ENCODE measurements at places on chromosomes 4 and X. TPM values are rescaled to one million over a fixed set of nuclear protein-coding genes. Genes with fewer than 3 reads are reported as not detected.
A peak's percentile ranks its signal among the peaks of the same experiment; 100 is the strongest.

- no peak for DNase-seq
Observed at GRCh38 chr4:83865417-83866150, 329.7 kb downstream of the GPAT3 start.

The RTL9 gene
- not detected for total RNA-seq

The QRFPR gene
- total RNA-seq = not detected

The GPRASP2 gene
- total RNA-seq = 0.31 TPM

- no peak for DNase-seq
Observed at GRCh38 chr4:172819353-172819752, 349.3 kb upstream of the GALNT7 start.

The LDB2 gene
- not detected for total RNA-seq

GRCh38 chr4:141768954-141769353 lies 132.6 kb downstream of the IL15 start:
- peak; percentile 24 for DNase-seq

The CPE gene
- total RNA-seq = not detected
